ENCODE measurements at places on chromosomes 12 and 14.

GRCh38 chr14:81737938-81738337 is 204.3 kb upstream of the SEL1L start:
- no peaks in the 10 kb centered on the region for H3K36me3 ChIP-seq
- H3K4me3 ChIP-seq: no peak overlapping the region
- H3K27me3 ChIP-seq: no peaks in the 10 kb centered on the region
- no peak overlapping the region for H3K27ac ChIP-seq

GRCh38 chr12:54439521-54440255 is 20.6 kb upstream of the ITGA5 start:
- peaks cover 17% of the 10 kb centered on the region for H3K27me3 ChIP-seq
- no peak overlapping the region for H3K27ac ChIP-seq
- no peak overlapping the region for H3K4me3 ChIP-seq
- peak; percentile 65 for DNase-seq

DNA sequence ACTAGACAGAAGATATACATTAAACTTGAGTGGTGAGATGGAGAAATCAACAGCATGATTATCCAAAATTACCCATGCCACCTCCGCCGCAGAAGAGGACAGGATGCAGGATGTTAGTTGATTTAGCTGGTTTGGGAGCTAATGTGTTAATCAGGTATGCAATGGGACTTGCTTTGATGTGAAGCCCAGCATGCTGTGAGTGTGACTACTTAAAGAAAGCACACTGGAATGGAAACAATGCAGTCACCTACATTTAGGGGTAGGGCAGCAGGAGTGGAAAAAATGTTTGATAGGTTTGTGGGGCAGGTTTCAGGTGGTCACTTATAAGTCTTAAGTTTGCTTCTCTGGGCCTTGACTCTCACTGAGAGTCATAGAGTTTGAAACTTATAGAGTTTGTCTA is 170.0 kb upstream of the DAAM1 start:
- no peaks in the 10 kb centered on the region for H3K36me3 ChIP-seq
- no peak overlapping the region for H3K27ac ChIP-seq
- peak overlapping the region; percentile 21 for H3K4me3 ChIP-seq
- peaks cover 13% of the 10 kb centered on the region for H3K4me1 ChIP-seq
- H3K27me3 ChIP-seq: no peaks in the 10 kb centered on the region

- H3K4me1 ChIP-seq: no peaks in the 10 kb centered on the region
- DNase-seq: no peak
- no peak overlapping the region for H3K4me3 ChIP-seq
- no peaks in the 10 kb centered on the region for H3K27me3 ChIP-seq
Measured at GRCh38 chr14:101426466-101426865, 134.8 kb upstream of the DIO3 start.

GRCh38 chr12:112627851-112628250 is 163.7 kb upstream of the RPH3A start:
- no peak overlapping the region for H3K4me3 ChIP-seq
- no peak overlapping the region for H3K27ac ChIP-seq
- H3K36me3 ChIP-seq: no peaks in the 10 kb centered on the region
- no peaks in the 10 kb centered on the region for H3K27me3 ChIP-seq
- H3K4me1 ChIP-seq: no peaks in the 10 kb centered on the region

GRCh38 chr12:82805812-82806497 is 119.2 kb downstream of the TMTC2 start:
- DNase-seq: no peak
- no peak overlapping the region for H3K4me3 ChIP-seq
- no peaks in the 10 kb centered on the region for H3K27me3 ChIP-seq
- H3K27ac ChIP-seq: no peak overlapping the region

GRCh38 chr14:105471823-105472485 is 2.7 kb upstream of the CRIP2 start:
- peaks cover 9% of the 10 kb centered on the region for H3K36me3 ChIP-seq
- no peak overlapping the region for H3K4me3 ChIP-seq
- H3K27ac ChIP-seq: peak overlapping the region; percentile 63
- H3K4me1 ChIP-seq: no peaks in the 10 kb centered on the region
- peaks cover 23% of the 10 kb centered on the region for H3K27me3 ChIP-seq

All from endodermal cell (in vitro differentiated cells).